ENCODE measurements at places on chromosomes 12 and 14.

- no peak for DNase-seq
These were observed 21.9 kb downstream of the MYRFL start for GRCh38 chr12:69846976-69847375.

DNA sequence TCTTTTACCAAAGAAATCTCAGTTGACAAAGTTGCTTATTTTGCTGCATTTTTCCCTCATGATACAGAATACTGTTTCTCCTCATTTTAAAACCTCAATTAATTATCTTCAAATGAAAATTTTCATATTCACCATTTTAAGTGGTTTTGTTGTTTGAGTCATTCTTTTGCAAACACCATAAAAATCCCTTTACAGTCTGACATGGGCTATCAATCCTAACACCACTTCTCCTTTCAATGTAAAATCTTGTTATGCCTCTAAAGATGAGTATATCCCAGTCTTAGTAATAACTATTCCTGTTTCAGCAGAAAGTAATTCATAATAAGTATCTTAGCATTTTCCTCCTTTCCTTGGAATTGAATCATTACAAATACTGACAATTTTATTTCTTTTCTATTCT, 192.2 kb downstream of the SYT1 start:
- DNase-seq, result no peak

GRCh38 chr14:99603471-99604277, at the start of gene CCDC85C:
CCDC85C (minus strand) TSS chr14:99604207; CDS start chr14:99603959, 248 bp downstream.
- DNase-seq, result no peak

DNA sequence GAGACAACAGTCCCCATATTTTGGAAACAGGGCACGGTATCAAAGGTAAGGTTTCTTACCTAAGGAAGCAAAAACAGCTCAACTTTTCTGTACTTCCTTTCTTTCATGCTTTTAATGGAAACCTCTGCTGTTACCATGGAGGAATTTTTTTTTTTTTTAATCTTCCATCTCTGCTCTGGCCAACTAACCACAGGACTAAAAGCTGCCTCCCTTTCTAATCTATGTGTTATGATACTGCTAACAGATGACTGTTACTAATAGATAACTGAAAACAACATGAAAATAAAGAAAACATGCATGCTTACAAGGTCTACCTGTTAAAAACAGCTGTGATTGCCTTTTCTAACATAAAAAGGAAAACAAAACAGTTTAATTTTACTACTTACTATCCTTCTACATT, 168.4 kb downstream of the SOX5 start:
- DNase-seq, result no peak

GRCh38 chr14:91753501-91754128, 21.7 kb upstream of the CATSPERB start:
- no peak for DNase-seq

DNA sequence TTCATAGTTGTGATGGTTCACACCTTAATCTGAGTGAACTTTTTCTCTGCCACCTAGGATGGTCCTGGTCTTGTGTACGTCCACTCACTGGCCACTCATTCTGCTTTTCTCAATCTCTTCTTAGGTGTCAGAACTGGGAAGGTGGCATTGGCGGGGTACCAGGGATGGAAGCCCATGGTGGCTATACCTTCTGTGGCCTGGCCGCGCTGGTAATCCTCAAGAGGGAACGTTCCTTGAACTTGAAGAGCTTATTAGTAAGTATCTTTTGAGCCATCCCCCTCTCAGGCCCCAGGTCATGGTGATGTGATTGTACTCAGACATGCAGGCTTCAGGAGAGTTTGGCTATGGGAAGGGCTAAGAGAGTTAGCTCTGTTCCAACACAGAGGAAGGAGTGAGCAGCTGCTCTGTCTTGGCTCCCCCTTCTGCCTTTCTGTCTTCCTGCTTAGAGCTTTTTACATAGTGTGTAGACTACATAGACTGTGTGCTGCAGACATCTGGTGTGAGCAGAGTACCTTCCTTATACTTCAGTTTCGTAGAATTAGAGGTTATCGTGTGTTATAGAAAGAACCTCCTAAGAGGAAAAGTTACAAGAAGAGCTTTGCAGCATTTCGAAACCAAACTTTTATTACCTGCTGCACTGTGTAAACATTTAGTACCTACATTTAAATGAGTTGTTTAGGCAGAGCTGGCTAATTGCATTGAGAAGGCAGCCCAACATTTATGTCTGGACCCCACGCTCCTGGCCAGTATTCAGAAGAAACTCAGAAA, 54.2 kb downstream of the FNTB start:
- no peak for DNase-seq

DNA sequence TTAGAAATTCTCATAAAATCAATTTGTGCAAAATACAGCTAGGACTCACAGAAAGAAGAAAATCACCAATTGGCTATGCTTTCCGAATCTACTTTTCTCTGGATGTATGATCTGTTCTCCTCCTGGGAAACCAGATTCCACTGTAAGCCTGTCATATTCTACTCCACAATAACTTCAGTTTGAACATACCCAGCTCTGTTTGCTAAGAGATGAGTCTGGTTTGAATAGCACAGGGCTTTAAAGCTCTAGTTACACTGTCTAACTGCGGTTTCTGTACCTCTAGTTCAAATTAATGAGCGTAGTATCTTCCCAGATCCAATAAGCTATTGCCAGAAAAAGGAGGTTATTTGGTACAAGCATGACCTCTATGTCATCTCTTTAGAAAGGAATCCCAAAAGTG, 270.1 kb downstream of the DAD1 start:
- DNase-seq, result no peak

- no peak for DNase-seq
These were observed 45.4 kb upstream of the PCED1B start for GRCh38 chr12:47033789-47034555.

DNA sequence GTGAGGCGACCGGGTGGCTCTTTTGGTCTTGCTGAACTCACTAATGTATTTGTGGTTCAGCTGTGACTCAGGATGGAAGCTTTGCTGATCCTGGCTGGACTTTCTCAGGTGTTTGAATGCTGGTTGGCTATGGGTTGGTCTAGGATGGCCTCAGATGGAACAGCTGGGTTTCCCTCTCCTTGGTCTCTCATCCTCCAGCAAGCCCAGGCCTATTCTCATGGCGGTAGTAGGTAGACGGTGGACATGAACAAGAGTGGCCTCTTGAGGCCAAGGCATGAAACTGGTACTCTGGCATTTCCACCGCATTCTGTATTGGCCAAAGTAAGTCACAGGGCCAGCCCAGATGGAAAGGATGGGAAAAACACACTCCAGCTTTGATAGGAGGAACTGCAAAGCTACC, 11.8 kb upstream of the POLR3B start:
- peak; percentile 53 for DNase-seq

GRCh38 chr14:21414137-21414631, 30.4 kb upstream of the SUPT16H start:
- DNase-seq, result no peak

- no peak for DNase-seq
These were observed 64.2 kb downstream of the CMAS start for GRCh38 chr12:22110176-22110575.

- DNase-seq, result peak; percentile 49
These were observed 106.6 kb downstream of the DYRK2 start for GRCh38 chr12:67754933-67755697.

- DNase-seq, result no peak
These were observed 1084.7 kb downstream of the BCL11B start for GRCh38 chr14:98187281-98187680.

DNA sequence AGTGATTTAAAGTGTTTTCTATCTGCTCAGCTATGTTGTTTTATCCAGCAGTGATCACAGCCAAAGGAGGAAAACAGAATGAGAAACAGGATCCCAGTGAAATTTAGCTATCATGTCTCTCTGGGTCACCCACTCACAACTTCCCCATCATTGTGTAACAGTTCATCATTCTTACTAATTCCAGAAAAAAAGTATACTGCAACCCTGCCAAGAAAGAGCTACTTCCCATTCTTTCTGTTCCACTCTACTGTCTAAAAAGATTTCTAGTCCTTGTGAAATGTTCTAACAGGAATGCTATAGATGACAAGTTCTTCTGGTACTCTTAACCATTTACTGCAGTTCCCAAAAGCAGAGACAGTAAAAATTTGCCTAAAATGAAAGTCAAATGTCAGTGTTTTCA, 39.2 kb upstream of the CD163 start:
- DNase-seq, result peak; percentile 92

- no peak for DNase-seq
These were observed 28.5 kb downstream of the LGMN start for GRCh38 chr14:92719890-92720323.

DNA sequence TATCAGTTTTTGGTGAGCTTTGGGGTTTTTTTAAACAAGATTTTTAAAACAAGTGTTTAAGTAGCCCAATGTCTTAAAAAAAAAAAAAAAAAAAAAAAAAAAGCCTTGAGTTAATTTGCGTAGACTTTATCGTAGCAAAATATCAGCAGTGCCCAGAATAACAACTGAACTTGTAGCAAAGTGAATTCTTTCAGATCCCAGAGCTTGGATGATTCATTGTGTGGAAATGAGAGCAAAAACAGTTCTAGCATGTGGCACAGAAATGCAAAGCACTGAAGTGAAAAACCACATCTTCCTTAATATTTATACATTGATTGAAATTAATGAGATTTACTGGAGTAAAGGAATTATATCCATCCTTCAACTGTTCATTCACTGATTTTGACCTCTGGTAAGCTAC, 258.1 kb downstream of the EGLN3 start:
- no peak for DNase-seq

DNA sequence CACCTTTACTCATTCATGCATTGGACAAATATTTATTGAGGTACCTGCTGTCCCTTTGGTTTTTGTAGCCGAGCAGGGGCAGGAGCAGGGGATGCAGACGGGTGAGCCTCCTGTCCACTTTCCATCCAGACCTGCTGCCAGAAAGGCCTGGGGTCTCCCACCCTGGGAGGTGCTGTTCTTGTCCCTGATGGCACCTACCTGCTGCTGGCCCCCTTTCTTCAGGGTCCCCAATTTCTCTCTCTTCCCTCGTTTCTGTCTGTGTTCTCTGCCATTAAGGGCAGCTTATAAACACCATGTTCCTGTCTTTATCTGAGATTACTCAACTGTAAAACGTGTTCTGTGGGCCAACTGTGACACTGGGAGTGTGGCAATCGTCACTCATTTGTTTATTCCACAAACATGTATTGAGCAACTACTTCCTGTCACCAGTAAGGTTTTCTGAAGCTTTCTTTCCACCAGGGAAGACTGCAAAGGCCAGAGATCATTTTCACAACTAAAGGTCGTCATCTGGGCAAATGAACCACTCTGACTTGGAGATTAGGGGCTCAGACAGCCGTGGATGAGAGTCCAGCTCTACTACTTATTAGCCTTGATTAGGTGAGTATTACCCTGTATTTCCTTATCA, at the start of gene HAL:
TSS of gene HAL (minus strand) at position 311 of the 625 bp plus-strand sequence. CDS start 434 bp downstream, outside the sequence.
- peak; percentile 89 for DNase-seq

DNA sequence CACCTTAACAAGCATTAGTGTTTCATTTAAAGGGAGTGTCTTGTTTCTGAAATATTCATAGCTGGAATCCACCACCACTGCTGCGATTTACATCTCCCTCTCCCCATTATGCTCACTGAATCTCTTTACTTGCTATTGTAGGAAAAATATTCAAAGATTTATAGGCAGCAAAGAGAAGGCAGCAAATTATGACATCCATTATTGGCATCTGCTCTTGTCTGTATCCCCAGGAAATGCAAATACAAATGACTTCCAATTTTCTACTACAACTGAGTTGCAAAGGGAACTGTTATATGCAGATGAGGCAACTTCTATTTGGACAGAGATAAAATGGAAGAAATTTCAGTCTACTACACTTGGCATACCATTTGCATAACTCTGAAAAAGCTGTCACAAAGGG, 88.4 kb upstream of the PRKD1 start:
- no peak for DNase-seq

Measured in inflammatory macrophage treated with lipopolysaccharide for 4 hours (primary cell).